Nucleus accumbens (tissue), 56 donors: ENCODE measurements at places on chromosomes 5 and 9.

GRCh38 chr5:176446884-176447590 lies 1.1 kb upstream of the FAF2 start:
- no peak for DNase-seq

DNA sequence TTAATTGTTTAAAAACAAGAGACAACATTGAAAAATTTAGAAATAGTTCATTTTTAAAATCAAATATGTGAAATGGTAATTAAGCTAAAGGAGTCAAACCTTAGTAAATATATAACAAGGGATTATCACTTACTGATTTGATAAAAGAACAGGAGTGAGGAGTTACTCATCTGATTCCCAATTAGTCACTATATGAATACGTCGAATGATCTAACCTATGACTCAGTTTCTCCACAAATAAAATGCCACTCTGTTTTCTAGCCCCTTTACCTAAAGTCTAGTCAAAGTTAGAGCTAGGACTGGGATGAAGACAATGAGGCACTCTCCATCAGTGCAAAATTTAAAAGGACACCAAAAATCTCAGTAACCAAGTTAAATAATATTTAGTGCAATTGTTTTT lies 70.4 kb upstream of the RASEF start:
- DNase-seq, result no peak

- DNase-seq, result no peak
Measured at GRCh38 chr9:114894206-114894605, 36.2 kb downstream of the TNFSF8 start.

DNA sequence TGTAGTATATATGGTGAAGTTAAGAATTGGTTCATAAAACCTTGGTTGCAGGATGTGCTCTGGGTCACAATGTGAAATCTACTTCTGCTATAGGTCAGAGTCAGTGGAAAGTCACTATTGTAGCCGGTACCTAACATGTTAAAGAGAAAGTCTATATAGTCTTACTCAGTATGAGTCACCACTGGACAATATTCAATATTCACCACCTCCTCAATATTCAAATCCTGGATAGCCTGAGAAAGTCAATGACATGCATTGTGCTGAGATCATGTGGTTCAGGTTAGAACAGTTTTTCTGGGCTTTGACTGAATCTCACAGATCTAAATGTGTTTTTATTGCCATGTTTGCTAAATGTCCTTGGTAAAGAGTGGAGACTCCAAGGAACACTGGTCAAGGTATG lies 108.8 kb downstream of the HMHB1 start:
- DNase-seq, result no peak

GRCh38 chr5:23884405-23885031 lies 377.1 kb downstream of the PRDM9 start:
- no peak for DNase-seq

GRCh38 chr5:10567781-10568321 lies 4.0 kb downstream of the ANKRD33B start:
- DNase-seq, result no peak

DNA sequence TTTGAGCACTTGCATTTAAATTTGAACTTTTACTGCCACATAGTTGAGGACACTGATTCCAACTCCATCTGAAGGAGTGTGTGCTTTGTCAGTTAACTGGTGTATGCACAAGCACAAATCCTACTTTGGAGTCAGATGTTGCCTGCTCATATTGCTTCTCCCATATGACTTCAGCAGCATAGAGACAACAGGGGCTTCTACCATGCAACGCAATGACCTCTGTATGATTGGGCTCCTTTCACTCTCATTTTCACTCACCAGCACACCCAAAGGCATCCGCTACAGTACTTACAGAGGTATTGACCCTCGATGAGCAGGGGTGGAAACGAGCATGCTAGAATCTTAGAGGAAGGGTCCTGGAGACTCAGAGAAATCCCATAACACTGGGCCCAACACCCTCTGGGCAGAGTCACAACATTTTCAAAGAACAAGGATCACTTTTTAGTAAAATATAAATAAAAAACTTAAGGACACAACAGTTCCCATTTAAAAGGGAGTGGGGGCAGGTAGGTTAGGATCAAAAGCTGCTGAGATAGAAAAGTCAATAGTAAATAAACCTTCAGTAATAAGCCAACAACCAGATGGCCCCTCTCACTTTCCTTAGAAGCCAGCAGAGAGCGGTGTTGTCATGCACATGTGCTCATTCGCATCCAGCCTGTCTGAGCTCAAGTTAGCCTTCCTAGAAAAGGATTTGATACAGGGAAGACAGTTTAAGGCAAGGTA lies 203.8 kb downstream of the SNCAIP start:
- DNase-seq, result peak; percentile 2

- no peak for DNase-seq
Measured at GRCh38 chr9:13942695-13943094, 371.2 kb downstream of the NFIB start.

- no peak for DNase-seq
Measured at GRCh38 chr5:136210259-136210658, 17.3 kb upstream of the SMIM32 start.

DNA sequence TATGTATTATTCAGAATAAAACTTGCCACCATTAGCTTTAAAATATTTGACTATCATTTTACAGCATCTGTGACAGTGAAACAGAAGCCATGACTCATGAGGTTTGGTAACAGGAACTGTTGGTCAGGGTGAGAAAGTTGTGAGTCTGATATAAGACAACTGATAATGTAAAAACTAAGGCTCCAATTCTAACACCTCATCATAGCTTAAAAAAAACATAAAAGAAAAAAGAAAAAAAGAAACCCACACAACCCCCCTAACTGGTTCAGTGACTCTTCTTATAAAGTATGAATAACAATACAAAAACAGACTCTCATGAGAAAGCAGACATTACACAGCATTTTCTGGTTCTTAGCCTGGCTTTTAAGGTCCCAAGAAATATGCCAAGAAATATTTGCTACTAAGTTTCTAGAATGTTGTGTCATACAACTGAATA lies 85.8 kb downstream of the MRPS27 start:
- DNase-seq, result no peak

DNA sequence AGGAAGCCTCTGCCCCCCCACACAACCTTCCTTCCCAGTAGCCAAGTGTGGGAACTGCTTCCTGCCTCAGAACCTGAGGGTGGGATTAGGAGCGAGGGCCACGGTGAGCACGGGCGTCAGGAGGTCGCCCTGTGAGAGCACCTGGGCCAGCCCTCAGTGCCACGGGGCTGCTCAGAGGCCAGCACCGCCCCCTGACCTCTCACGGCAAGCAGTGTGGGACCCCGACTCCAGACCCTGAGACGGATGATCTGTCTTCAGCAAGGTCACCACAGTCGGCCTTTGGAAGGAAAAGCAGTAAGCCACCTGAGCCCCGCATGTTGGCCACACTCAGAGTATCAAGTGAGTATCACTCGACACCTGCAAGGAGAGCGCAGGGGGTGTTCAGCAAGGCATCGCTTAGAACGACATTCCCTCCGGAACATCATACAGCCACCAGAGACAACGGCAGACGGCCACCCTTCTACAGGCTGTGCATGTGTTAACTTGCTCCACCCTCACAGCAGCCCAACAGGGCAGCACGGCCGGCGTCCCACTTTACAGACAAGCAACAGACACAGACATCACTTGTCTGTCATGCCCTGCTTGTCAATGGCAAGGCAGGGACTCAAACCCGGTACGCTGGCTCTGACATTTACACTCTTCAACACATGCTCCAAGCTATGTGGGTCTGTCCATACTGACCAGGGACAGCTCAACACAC lies 50.2 kb downstream of the IPPK start:
- no peak for DNase-seq

- DNase-seq, result no peak
Measured at GRCh38 chr9:88663771-88664419, 128.9 kb downstream of the NXNL2 start.

- no peak for DNase-seq
Measured at GRCh38 chr5:131685516-131686171, 50.6 kb upstream of the RAPGEF6 start.

- DNase-seq, result no peak
Measured at GRCh38 chr9:20321423-20322082, 300.7 kb downstream of the MLLT3 start.

GRCh38 chr9:131297903-131298302 lies 8.4 kb downstream of the PLPP7 start:
- no peak for DNase-seq

- no peak for DNase-seq
Measured at GRCh38 chr9:87149799-87150198, 202.5 kb upstream of the GAS1 start.

GRCh38 chr9:100914266-100914665 lies 114.3 kb upstream of the PLPPR1 start:
- DNase-seq, result no peak

GRCh38 chr5:168244838-168245559 lies 46.4 kb upstream of the WWC1 start:
- no peak for DNase-seq

DNA sequence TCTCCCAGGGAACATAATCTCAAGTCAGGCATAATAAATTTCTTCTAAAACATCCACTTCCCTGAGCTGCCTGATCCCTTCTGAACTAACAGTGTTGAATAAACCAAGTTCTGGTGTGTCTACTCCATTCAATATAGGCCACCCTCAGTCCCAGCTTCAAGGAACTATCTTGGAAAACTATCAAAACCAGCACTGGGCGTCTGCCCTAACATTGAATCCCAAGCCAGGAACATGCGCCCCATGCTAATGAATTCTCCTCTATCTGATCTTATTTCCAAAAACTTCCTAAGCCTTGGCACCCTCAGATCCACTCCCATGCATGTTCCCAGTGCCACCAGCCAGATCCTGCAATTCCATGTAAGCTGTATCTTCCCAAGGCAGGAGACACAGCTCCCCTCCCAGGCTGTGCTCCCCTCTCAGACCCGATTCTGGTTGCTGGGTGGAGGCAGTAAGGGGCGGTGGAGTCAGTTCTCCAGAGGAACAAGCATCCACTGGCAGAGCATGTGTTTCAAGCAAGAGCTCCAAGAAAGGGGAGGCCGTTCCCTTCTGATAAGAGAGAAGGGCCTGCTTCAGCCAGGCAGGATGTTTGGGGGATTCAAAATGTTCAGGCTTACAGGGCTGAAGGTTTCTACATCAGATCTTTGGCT lies 13.1 kb upstream of the FOXI1 start:
- no peak for DNase-seq

GRCh38 chr9:128532581-128532980 lies 19.8 kb upstream of the SPTAN1 start:
- no peak for DNase-seq

GRCh38 chr5:94693043-94693822 lies 74.8 kb downstream of the SLF1 start:
- no peak for DNase-seq

DNA sequence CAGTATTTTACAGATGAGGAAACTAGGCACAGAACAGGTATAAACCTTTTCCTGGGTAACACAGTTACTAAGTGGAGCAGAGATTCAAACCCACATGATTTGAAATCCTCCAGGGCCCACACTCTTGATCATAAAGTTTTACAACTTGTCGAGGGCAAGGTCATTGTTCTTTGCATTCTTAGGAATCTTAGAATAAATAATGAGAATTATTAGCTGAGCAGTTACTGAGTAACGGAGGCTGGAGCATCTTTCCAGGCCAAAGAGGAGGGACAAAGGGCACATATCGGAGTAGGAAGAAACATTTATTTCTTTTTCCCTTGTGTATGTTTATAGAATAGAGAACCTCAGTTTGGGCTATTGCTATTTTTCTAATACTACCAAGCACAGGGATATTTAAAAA lies 27.1 kb upstream of the F2R start:
- DNase-seq, result no peak

DNA sequence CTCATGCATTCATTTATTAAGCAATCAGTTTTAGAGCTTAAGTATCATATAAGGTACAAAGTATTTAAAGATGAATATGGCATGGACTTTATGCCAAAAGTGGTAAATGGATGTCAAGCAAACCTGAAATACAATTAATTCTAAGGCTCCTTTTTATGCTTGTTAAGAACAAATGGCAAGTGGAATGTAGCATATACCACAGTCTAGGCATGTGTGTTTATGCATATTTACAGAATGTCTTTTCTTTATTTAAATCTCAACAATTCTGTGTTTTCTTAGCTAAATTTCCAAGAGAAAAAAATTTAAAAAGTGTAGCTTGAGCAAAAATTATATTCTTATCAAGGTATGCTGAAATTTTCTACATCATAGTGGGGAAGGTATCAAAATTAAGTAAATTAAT lies 39.8 kb downstream of the MPDZ start:
- DNase-seq, result no peak
